ENCODE measurements at places on chromosomes 2 and 18.

DNA sequence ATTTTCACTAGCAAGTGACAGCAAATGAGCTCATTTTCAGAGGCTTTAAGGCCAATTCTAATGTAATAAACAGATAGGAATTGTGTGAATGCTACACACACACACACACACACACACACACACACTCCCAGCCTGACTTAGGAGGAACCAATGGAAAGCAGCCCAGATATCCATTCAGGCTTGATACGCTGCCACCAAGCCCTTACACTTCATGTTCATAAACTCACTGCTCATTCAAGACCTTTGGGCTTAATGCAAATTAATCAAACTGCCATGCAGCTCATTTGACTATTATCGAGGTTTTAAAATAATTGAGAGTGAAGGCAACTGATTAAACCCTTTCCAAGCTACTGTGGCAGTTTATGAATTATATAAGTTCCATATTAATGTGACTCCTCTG lies 298.9 kb upstream of the NCKAP5 start:
- DNase-seq: no peak

GRCh38 chr2:25332571-25332970 lies 9.2 kb downstream of the DNMT3A start:
- DNase-seq: no peak

DNA sequence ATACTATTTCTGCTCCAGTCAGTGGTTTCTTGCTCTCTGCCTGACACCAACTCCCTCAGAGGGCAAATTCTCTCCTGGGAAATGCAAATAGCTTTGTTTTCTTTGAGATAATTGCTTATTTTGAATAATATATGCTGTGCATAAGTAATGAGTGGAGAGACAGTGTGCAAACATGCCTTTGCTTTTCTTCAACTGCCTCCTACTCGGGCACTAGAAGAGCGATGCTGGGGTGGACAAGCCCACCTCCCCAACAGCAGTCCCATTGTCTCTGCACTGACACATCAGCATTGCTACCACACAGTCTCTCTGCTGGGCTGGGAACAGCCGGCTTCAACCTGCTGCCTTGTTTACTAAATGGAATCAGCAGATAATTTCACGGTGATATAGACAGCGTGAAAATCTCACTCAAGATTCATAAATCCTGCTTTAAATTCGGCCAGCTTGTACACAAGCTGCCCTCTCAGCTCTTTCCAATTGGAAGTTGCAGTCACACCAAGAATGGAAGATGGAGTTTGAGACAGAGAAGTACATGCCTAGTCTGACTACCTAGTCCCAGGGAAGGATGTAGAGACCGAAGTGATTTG lies 694.5 kb downstream of the TDRD15 start:
- DNase-seq: no peak

DNA sequence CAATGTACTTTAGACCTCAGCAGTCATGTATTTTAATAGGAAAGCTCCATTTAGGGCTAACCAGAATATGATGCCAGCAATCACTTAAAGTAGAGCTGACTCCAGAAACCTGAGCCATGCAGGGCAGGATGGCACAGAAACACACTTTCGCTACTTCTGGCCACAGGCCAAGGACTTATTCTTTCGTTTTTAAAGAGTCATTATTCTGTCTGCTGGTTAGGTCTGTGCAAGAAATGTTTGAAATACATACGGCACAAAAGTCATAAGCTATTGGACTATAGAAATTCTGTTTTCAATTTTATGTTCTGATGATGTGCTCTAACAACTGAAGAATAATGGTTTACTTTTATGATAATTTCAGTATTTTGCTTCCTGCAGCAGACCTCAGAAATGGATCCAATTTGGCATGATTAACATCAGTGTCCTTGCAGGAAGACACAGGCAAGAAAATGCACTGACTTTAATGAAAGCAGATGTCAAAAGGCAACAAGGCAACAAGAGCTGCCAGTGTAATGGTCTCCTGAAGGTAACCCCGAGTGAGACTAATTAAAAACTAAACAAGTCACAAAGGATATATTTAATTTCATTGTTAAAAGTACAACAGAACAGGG lies 114.4 kb upstream of the CHRNA1 start:
- no peak for DNase-seq

DNA sequence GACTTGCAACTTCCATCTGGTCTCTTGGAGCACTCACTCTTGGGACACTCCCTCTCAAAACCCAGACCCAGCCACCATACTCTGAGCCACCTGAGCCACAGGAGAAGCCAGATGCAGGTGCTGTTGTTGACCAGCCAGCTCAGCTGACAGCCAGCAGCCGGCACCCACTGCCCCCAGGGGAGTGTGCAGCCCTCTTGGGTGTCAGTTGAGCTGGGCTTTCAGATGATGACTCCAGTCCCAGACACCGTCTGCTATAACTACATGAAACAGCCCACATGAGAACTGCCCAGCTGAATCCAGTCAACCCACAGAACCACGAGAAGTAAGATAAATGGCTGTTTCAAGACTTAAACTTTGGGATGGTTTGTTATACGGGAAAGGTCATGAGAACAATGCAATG lies 10.7 kb upstream of the IGFBP2 start:
- DNase-seq: no peak

GRCh38 chr2:189799531-189799930 lies 15.3 kb downstream of the PMS1 start:
- DNase-seq: no peak

- DNase-seq: no peak
These were observed 150.5 kb downstream of the COPS8 start for GRCh38 chr2:237236188-237236587.

DNA sequence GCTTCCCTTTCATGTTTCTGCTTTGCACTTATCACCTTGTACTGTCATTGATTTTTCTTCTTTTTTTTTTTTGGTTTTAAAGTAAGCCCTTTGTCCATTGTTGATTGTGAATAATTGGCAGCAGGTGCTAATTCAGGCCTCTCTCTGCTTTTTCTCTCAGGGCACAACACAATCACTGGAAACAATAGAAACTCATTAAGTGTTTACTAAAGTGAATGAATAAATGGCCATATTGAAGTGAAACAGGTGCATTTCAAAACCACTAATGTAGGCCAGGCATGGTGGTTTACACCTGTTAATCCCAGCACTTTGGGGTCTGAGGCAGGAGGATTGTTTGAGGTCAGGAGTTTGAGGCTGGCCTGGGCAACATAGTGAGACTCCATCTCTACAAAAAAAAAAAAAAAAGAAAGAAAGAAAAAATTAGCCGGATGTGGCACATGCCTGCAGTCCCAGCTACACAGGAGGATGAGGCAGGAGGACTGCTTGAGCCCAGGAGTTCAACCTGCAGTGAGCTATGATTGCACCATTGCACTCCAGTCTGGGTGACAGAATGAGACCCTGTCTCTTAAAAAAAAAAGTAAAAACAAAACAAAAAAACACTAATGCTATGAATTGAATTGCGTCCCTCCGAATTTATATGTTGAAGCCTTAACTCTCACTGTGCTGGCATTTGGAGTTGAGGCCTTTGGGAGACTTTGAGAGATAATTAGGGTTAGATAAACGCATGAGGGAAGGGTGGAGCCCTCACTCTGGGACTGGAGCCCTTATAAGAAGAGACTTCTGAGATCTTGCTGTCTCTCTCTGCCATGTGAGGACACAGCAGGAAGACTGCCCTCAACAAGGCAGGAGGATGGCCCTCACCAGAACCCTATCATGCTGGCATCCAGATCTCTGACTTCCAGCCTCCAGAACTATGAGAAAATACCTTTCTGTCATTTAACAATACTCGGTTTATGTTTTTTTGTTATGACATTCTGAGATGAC lies 19.9 kb downstream of the SLC38A11 start:
- DNase-seq: no peak

DNA sequence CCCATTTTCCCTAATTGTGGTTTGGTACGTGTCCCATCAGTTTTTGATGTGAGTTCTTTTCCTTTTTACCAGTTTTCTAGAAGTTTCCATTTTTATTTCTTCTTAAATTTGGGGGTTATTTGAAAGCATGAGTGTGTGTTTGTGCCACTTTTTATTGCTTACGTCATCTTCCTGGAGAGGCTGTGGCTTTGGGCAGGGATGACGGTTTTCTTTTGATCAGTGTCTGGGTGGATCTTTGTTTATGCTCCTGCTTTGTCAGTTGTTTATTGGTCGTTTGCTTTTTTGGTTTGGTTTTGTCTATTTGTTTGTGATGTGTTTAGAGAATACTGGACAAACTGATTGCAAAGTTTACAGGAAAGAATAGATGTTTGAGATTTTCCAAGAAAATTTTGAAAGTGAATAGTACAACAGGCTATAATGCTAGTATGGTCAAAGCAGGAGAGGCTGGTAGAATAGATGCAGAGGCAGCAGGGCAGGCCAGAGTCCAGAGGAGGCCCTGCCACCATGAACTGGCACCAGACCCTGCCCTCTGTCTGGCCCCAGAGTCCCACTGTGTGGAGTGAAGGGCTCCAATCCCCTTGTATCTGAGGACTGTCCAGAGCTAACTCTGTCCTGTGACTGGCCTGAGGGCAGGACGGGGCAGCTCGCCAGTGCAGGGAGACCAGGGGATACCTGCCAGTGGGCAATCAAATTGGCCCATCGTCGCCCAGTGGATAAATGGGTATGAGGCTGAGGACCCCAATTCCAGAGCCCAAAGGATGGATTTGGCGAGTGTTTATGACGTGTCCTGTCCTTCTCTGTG lies 23.4 kb upstream of the SNED1 start:
- DNase-seq: no peak

- DNase-seq: no peak
These were observed 5.7 kb upstream of the C2orf80 start for GRCh38 chr2:208195531-208195930.

DNA sequence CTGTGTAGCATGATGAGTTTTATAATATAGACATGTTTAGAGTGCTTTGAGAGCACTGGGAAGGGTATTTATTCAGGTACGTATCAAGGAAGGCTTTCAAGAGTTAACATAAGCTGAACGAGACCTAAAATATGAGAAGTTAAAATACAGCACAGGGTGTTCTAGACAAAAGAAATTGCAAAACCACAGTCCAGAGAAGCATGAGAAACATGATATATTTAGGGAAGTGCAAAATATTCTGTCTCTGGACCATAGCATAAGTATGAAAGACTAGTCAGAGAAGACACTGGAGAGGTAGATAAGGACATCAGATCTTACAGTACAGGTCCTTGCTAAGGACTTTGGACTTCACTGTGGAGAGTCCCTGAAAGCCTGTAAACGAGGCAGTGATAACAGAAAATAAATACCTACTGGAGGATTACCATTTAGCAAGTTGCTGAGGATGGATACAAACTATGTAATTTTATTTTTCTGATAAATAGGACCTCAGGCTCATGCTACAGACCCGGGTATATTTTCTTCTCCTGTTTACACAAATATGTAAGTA lies 43.7 kb downstream of the FSIP2 start:
- DNase-seq: no peak

- DNase-seq: no peak
These were observed 1.7 kb downstream of the CYP1B1 start for GRCh38 chr2:38074058-38074763.

DNA sequence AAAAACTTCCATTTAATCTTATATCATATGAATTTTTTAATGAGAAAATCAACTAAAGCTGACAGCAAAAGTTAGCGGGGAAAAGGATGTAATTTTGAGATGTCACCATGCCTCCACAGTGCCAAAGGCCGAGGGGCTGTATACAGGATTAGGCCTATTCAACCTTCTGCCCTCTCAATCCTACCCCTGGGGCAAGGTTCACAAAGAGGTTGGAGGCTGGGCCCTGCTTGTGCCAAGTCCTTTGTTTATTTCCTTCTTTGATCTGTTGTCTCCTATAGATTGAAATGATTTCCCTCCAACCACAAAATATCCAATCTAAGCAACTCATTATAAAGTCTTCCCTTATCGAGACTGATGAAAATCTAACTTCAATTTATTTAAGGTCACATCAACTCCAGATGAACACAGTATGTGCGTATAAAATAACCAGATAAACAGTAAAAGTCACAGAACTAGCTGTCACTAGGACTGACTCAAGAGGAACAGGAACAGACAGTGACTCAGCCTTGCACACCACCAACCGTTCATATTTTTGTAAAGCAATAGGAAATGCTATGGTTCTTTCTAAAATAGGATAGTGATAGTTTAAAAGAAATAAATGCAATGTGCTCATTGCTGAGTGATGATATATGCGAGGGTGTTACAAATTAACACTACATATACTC lies 95.8 kb downstream of the SLC25A12 start:
- no peak for DNase-seq

GRCh38 chr2:193894081-193894480 lies 1699.3 kb upstream of the TMEFF2 start:
- no peak for DNase-seq

- no peak for DNase-seq
These were observed 99.7 kb downstream of the PLEKHM3 start for GRCh38 chr2:207925601-207926000.

DNA sequence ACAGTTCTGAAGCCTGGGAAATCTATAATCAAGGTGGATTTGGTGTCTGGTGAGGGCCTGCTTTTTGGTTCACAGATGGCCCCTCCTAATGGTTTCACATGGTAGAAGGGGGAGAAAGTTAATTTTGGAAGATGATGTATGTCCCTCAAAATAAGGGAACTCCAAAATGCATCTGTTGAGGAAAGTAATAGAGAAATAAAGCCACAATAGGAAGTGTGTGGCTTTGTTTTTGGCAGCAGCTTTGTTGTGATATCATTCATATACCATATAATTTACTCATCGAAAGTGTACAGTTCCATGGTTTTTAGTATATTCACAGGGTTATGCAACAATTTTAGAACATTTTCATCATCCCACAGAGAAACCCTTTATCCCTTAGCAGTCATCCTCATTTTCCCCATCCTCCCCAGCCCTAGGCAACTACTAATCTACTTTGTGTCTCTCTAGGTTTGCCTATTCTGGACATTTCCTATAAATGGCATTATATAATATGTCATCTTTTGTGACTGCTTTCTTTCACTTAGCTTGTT lies 274.0 kb upstream of the FAM98A start:
- no peak for DNase-seq

DNA sequence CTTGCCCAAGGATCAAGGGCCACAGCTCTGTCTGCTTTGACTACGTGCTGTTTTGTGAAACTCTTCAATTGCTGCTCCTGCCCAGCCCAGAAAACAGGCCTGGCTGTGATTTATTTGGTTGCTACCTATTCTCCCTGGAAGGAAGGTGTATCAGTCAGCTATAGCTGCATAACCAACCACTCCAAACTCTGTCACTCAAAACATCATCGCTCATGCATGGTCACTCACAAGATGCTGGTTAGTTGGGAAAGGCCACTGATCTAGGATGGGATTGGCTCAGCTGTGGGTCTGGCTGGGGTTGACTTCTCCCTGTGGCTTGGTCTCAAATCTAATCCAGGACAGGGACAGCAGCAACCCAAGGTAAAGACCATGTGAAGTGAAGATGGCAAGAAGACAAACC lies 14.6 kb downstream of the TEX51 start:
- DNase-seq: no peak

GRCh38 chr2:86791573-86791972 lies 860 bp upstream of the CD8A start:
- no peak for DNase-seq
